Kidney (tissue), 22 donors: ENCODE measurements at places on chromosomes 2 and 18.

DNA sequence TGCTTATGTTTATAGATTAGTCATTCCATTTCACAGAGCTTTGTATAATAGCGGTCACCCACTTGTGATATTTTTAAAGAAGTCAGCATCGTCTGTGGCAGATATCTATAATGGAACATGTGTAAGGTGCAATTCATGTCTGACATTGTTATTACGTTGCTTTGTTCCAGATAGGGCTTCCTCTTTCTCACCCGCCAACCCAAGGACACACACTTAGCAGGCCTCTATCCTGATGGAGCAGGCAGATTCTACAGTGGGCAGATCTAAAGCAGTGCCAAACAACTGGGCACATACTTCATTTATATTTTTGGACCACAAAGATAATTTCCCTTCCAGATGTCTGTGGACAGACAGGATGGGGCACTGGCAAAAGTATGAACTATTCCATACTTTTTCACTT is 573.1 kb downstream of the TDRD15 start:
- DNase-seq, result no peak

GRCh38 chr18:49738721-49739120 is 74.6 kb downstream of the ACAA2 start:
- DNase-seq, result no peak

DNA sequence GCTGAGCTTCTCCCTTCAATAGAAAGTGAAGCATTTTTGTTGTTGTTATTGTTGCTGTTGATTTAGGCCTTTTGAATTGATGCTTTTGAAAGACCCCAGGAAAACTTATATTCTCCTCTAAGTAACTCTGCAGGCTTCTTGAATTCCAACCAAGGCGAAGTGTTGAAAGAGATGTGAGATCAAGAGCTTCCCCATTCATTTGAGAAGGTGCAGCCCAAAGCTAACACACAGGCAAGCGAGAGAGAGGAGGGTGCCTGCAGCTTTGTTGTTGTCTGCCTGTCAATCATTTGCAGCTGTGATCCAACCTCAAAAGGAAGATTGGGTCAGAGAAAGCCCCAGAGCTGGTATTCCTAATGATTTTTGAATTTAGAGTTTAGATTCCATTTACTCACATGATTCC is 963.6 kb upstream of the CNTNAP5 start:
- DNase-seq, result no peak

- no peak for DNase-seq
Observed at GRCh38 chr2:96464651-96465050, 40.5 kb downstream of the NEURL3 start.

DNA sequence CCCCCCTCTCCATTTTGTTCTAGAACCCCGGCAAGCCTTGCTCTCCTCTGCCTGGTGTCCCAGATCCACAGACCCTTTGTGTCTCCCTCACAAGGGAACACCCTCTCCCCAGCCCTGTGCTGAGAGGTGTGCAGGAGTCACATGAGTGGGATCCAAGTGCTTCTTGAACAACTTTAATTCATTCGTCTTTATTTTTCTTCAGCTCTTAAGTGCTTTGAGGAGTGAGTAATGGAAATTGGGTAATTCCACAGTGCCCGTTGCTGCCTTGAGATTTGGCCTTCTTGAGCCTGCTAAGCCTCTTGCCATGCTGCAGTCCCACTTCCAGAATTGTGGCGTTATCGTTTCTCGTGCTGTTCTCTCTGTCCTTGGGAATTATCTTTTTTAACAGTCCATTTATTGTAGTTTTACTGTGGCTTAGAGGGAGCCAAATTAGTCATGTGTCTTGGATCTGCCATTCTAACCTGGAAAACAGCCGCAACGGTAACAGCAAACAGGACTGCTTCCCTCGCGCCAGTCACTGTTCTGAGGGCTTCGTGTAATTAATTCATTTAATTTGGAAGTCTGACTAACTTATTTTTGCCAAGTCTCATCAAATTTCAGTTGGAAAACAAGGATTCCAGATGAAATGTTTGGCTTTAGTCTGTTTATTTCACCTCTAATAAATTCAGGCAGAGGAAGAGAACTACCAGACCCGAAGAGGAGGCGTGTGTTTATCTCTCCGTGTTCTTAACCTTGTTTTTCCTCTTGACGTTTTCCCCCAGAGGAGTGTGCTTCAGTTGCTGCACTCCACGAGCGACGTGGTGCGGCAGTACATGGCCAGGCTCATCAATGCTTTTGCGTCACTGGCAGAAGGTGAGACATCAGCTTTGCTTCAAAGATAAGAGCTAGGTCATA is 72.0 kb downstream of the ARMC9 start:
- no peak for DNase-seq

DNA sequence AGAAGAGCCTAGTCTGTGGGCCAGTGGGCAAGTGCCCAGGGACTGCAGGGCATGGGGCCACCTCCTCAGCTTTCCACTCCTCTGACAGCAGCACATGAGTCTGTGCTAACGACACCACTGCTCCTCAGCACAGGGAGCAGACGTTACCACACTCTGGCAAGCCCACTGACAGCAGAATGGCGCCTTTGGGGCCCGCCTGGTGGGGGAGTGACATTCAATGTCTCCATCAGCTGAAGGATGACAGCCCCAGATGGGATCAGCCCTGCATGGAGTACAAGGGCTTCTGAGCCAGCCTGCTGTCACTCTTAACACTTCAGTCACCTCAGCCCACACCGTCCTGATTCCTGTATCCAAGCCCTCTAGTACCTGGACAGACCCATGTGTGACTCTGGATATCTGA is 149.4 kb upstream of the SMAD2 start:
- DNase-seq, result no peak
